Hypothalamus (tissue), 51 donors: ENCODE measurements at places on chromosomes 2 and 18.

- DNase-seq: no peak
Observed at GRCh38 chr2:600542-601386, 76.4 kb downstream of the TMEM18 start.

GRCh38 chr2:200962811-200963123 lies 693 bp downstream of the ORC2 start:
- DNase-seq: no peak

DNA sequence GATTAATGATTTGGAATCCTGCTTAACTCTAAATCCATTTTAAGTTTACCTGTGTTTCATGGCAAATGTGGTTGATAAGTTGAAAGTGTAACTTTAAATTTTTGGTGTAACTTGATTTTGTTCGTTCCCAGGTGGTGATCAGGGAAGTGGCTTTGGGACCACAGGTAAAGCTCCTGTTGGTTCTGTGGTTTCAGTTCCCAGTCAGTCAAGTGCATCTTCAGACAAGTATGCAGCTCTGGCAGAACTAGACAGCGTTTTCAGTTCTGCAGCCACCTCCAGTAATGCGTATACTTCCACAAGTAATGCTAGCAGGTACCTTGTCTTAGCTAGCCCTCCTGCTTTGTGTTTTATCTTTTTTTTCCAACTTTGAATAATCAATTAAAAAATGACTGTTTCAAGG lies 62.8 kb downstream of the AGFG1 start:
- DNase-seq: no peak

DNA sequence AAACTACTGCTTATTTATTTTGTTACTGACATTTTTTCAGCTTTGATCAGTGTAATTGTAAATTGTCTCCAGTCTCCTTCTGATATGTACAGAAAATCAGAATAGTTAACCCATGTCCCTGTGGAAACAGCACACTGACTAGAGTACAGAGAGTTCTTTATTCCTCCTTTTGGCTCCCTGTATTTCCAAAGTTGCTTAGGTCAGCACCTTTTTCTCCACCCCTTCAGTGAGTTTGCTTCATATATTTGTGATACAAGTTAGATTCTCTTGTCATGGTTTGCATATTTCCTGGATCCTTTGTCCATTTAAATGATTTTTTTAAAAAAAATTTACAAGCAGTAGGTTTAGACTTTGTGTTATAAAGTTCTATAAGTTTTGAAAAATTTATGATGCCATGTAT lies 2051.1 kb upstream of the LRRTM1 start:
- no peak for DNase-seq

DNA sequence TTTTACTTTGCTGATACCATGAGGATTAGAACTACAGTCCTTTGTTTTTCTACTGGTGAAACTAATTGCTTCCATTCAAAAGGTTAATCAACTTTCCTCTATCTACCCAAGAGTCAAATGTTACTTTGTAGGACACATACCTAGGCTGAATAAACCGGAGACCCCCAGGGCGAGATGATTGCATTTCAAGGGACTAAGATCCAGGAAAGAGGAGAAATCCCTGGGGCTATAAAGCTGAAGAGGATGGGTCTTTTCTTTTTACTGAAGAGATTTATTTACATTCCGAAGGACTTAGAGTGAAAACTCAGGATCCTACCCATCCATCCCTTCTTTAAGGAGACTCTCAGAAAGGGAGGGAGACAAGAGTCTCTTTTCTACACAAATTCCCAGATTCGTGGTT lies 331.9 kb downstream of the CDH19 start:
- no peak for DNase-seq

DNA sequence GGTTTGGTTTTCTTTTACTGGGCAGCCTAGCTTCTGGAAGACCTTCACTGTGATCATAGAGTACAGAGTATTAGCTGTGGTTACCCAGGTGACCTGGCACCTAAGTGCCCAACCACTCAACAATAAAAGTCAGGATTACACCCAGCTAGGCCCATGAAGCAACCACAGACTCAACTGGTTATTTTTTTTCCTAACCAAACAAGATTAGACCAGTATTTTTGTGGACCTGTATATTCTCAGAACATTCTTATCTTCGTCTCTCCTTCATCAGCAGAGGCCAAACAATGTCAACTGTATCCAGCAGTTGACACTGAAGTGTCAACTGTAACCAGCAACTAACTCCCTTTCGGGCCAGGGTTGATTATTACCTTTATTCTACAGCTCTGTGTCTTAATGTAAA lies 289.2 kb upstream of the SLC39A10 start:
- DNase-seq: no peak

DNA sequence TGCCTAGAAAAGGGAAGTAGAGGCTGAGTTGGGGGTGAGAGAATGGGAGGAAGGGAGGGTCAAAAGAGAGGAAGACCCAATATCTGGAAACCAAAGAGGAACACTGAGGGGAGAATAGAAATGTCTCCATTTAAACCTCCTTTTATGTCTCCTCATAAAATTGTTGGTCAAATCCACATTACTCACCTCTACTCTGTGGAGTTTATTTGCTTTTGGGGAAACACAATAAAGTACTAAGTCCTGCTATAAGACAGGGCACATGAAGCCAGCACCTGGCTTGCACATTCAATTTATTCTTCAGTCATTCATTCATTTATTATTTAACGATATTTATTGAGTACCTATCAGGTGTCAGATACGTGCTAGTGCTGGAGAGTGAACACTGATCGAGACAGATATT lies 60.3 kb upstream of the NFE2L2 start:
- DNase-seq: no peak

GRCh38 chr2:130882111-130882690 lies 45.5 kb downstream of the ARHGEF4 start:
- no peak for DNase-seq

DNA sequence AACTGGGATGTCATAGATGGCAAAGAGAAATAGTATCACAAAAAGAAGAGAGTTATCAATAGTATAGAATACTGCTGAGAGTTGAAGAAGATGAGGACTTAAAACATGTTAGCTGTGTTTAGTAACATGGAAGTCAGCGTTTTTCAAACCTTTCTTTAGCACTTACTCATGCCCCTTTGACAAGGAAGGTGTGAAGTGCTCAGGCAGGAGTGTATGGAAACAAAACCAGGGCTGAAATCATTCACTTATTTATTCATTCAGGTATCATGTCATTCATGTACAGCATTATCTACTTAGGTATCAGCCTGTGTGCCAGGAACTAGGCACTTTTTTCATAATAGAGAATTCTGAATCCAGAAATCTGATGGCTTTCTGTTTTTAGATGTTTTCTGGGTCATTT lies 27.2 kb downstream of the CD28 start:
- DNase-seq: no peak

DNA sequence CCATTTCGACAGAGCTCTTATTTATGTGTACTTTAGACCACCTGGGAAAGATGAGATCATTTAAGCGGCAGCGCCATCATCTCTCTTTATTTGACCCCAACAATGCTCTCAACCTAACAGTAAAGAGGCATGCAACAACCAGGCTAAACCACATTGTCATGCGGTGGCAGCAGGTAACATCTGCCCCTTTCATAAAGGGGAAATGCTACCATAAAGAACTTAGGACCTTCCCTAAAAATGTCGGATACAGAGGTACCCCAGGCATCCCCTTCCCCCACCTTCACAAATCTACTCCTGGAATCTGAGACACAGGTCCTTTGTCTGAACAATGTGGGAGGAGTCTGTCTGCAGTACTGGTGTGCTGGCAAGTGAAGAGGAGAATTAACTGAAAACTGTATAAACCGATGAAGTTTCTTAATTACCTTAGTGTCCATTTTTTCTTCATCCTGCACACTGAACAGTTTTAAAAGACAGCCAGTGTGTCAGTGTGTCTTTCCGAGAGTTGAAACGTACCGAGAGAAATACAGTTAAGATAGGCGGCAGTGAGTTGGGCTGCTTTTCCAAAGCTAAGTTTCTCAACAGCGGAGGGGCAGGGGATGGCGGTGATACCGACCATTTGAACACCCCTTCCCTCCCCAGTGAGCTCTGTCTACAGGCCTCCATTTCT lies 1.9 kb downstream of the MEX3C start:
- no peak for DNase-seq

DNA sequence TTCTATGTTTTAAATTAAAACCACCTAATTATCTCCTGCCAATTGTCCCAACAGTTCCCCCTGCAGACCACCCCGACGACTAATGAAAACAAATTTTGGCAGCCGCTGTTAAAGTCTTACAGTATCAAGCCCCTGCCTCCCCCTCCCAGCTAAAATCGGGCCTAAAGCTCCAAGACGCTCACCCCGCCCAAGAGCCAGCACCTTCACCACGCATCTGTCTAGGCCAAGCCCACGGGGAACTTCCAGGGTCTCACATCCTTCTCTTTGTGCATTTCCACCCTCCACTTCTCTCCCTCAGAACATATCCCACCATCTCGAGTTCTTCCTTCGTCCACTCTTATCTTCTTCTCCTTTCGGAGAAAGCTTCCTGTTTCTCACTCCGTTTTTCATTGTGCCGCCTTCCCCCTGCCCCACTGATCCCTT lies 445 bp downstream of the PRPF40A start:
- DNase-seq: no peak

DNA sequence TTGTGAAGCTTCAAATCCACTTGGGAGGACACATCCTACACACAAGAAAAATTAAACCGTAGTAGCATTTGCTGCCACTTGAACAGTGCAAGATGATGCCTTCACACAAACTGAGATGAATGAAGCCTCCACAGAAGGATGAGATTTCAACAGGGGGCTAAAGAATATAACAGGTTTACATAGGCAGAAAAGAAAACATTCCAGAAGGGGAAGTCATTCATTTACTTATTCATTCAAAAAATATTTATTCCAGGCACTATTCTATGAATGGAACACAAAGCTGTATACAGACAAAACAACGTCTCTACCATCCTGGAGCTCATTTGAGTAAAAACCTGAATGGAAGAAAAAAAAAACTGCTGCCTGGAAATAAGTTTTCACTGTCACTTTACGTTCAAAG lies 170.5 kb downstream of the CDH20 start:
- DNase-seq: no peak
